ENCODE measurements at places on chromosomes 5 and 9. TPM values are rescaled to one million over a fixed set of nuclear protein-coding genes. Genes with fewer than 3 reads are reported as not detected.

Gene SWI5
- total RNA-seq = 21.6 TPM

GRCh38 chr9:130549093-130549735 lies 30.2 kb upstream of the FUBP3 start:
- no peak for DNase-seq

DNA sequence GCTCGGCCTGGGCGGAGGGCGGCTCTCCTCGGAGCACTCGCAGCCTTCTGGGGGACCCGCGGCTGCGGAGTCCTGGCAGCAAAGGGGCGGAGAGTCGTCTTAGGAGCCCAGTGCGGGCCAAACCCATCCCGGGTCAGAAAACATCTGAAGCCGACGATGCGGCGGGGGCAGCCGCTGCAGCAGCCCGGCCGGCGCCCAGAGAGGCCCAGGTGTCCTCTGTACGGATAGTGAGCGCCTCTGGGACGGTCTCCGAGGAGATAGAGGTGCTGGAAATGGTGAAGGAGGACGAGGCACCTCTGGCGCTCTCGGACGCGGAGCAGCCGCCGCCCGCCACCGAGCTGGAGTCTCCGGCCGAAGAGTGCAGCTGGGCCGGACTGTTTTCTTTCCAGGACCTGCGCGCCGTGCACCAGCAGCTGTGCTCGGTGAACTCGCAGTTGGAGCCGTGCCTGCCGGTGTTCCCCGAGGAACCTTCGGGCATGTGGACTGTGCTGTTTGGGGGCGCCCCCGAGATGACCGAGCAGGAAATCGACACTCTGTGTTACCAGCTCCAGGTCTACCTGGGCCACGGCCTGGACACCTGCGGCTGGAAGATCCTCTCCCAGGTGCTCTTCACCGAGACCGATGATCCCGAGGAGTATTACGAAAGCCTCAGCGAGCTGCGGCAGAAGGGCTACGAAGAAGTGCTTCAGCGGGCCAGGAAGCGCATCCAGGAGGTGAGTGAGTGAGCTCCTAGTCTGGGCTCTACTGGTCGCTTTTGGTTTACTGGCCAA lies 1.2 kb downstream of the JMY start:
- peak; percentile 28 for DNase-seq

- DNase-seq = no peak
These were observed 278.7 kb upstream of the TYRP1 start for GRCh38 chr9:12414514-12414913.

DNA sequence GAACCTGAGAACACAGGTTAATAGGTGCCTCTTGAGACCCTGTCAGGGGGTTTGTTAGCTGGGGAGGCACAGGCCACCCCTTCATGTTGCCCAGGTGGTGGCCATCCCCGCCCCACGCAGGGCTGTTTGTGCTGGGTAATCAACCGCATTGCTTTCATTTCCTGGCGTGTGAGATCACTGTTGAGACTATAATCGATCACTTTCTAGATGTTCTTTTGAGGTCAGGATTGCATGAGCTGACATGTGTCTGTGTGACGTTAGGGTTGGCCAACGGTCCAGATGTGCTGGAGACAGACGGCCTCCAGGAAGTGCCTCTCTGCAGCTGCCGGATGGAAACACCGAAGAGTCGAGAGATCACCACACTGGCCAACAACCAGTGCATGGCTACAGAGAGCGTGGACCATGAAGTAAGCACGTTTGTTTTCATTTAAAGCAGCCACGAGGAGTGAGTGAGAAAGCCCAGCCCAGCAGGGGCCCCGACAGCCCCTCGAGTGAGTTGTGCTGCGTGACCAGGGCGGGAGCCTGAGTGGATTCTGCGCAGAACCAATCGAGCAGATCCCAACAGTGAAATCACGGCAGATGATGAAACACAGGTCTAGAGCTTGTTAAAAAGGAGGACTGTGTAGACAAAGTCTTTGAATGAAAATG lies 115.0 kb upstream of the CACNA1B start:
- DNase-seq = no peak

All from right cardiac atrium (tissue), 5 donors.